ENCODE measurements at places on chromosomes 7 and 10.

DNA sequence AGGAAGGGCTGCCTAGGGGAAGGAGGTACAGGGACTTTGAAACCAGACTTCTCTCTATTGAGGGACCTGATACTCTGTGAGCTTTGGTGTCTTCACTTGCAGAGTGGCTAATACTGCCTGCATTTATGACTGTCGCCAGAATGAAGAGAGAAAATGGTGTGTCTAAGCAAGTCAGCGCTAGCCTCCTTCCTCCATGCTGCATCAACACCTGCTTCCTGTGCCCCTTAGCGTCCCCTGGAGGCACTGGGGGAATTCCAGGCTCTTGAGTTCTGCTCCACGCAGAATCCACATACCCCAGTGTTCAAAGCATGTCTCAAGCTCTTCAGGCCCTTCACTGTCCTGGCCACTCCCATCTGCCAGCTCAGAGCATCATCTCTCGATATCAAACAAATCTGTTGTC, 140.5 kb downstream of the PKD1L1 start:
- DNase-seq = no peak

DNA sequence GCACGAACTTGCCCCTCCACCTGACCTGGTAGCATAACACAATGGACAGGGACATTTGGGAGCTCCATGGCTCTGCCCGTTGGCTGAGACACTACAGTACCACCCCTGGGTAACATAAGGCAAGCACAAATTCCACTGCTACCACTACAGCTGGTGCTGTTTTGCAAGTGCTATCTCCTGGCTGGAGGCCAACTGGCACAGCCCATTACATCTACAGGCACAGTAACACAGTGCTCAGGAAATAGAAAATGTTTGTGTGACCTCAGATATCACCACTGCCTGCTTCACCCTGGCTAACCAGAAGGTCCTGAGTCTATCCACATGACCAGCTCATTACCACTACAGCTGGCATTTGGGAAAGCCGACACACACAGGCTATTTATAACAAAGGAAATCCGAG, 631.1 kb upstream of the MBL2 start:
- DNase-seq = no peak

DNA sequence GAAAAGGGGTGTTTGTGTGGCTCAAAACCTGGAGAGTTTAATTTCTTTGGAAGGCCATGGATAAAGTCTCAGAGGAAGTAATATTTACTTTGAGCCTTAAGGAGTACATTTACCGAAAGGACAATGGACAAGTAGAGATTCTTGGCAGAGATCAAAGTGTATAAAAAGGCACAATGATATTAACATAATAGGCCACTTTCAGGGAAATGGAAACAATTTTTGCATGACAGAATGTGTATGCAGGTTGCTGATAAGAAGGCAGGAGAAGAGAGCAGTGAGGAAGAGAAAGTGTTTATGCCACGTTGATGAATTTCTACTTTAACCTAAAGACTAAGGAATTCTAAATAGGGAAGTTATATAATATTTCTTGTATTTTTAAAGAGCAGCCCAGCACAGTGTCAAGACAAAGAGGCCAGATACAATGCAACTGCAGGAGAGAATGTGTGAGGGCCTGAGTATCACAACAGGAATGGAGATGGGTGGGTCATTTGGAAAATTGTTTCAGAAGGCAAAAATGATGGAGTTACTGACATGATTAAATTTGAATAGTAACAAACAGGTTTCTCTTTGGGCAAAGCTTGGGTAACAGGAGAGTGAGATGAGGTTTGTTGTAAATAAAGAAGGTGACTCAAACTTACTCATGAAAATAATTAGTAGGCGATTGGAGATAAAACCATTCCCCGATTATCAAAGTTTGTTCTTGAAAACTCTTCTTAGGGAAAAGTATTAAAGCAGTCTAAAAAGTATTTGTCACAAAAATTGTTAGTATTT, 84.1 kb downstream of the THSD7A start:
- no peak for DNase-seq

DNA sequence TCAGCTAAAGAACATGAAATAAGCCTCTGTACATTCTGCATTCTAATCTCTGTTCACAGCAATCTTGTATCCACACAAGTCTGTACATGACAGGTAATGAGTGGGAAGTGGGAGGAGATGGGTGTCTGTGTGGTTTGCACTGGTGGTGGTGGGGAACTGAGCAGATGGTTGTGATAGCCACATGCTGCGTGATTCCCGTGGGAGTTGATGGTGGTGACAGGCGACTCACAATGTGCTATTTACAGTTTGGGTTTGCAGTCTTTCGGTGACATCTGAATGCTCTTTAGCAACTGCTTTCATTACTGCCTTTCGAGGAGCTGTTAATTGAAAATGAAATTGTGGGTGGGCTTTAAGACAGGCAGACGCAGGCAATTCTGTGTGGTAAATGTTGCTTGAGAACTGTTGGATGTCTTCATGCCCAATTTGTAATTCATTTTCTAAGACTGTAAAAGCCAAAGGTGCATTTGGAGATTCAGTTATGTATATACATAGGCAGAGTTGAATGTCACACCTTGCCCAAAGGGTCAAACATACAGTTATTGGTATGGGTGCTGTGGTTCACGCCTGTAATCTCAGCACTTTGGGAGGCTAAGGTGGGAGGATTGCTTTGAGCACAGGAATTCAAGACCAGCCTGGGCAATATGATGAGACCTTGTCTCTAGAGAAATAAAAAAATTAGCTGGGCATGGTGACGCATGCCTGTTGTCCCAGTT, 308.2 kb downstream of the AUTS2 start:
- no peak for DNase-seq

DNA sequence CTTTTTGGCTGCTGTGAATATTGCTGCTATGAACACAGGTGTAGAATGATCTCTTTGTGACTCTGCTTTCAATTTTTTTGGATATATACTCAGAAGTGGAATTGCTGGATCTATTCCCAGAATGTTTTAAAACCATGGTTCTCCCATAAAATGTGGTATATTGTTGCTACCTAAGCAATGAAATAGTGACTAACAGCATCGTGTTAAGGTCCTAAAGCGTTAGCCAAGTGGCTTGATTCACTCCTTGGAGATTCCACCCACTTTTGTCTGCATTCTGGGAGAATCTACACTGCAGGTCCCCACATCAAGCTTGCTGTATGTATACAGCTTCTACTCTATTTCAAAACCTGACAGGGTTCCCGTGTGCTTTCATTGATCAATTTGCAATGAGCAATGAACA, 105.6 kb downstream of the CDK6 start:
- no peak for DNase-seq

DNA sequence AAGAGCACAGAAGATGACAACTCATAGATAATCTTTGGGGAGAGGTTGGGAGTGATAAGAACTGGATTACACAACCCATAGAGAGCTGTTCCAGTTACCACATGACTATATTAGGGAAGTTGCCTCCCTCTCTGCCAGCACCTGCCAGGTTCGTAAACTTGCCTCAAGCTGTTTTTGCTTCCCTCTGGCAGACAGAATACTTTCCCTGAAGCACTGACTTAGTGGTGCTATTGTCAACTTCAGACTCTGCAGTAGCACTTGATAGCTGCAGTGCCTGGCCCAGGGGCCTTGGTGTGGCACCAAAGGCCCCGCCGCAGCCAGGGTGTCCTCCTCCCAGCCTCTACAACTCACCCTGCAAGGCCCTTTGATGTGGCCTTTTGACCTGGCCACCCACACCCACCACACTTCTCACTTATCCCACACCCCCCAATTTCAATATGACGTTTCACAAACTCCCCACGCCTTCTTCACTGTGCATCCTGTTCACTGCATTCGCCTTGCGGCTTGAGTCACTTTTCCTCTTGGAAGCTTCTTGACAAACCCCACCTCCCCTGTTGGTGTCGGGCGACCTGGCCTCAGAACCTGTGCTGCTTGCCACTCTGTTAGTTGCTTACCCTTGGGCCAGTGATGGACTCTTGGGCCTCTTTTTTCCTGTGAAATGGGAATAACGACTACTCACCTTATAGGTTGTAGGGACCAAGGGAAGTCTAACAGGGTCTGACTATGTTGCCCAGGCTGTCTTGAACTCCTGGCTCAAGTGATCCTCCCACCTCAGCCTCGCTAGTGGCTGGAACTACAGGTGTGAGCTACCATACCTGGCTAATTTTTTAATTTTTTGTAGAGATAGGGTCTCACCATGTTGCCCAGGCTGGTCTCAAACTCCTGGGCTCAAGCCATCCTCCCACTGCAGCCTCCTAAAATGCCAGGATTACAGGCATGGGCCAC, 50.2 kb upstream of the PODXL start:
- peak; percentile 17 for DNase-seq

GRCh38 chr10:75395932-75396630, 5.5 kb downstream of the ZNF503 start:
- DNase-seq = no peak

DNA sequence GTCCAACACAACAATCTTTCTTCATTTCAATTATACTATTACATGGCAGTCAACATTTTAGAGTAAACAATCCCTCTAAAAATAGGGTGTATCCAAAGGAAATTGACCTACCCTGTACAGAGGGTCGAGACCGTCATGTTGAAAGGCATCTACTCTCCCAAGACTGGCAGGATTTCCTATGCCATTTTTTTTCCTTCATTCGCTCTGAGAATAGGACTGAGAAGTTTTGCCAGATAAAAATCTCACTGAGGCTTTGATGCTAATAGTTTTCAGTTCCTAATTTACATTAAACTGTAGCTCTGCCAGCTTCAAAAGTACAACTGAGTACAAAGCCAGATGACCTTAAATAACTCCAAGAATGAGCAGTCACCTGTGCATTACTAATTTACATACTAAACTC, 84.5 kb upstream of the SEMA3C start:
- DNase-seq = no peak

DNA sequence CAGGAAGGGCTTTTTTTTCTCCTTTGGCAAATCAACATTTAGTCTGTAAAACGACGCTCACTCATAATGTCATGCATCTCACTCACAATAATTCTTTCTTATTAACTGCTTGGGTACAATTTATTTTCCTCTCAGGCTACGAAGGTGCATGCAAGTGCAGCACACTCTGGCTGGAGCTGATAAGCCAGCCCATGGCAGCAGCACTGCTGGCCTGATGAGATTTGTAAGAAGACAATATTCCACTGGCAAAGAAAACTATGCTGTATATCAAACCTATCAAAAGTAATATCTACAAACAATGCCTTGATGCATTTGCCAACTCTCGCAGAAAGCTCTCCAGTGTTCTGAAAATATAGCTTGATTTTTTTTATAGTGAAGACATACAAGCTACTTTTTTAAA, 170.0 kb upstream of the PHF14 start:
- DNase-seq = no peak

DNA sequence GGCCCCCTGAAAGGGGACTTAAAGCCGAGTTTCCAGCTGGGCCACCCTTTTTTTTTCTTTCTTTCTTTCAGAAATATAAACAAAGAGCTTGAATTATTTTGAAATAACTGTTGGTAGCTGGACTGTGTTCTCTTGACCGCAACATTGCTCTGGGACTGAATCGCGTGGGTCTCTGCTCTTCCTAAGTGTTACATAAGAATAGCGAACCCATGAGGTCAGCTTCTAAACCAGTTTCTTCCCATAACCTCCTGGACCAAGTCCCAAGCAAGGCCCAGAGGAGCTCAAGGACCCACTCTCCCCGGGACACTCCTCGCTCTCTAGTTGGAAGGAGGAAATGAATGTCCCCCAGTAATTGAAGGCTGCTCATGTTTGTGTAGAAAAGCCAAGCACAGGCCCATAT, 91.1 kb downstream of the CXCL12 start:
- no peak for DNase-seq

DNA sequence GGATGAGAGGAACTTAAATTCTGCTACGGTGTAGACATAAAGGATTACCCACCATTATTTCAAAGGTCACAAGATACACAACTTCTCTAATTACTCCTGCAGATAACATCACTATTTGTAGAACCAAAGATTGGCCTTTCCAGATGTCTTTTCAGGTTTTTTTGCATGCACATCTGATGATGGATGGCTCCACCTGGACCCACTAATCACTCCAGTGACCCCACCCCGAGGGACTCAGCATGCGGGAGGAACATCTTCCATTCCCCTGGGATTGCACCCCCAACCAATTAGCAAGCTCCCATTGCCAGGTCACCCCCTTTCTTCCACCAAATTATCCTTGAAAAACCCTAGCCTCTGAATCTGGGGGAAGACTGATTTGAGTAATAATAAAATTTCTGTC, 608.9 kb downstream of the CNTNAP2 start:
- no peak for DNase-seq

- no peak for DNase-seq
These were observed 63.4 kb upstream of the ADO start for GRCh38 chr10:62740885-62741745.

- DNase-seq = no peak
These were observed 205.9 kb downstream of the MBL2 start for GRCh38 chr10:52566471-52567246.

DNA sequence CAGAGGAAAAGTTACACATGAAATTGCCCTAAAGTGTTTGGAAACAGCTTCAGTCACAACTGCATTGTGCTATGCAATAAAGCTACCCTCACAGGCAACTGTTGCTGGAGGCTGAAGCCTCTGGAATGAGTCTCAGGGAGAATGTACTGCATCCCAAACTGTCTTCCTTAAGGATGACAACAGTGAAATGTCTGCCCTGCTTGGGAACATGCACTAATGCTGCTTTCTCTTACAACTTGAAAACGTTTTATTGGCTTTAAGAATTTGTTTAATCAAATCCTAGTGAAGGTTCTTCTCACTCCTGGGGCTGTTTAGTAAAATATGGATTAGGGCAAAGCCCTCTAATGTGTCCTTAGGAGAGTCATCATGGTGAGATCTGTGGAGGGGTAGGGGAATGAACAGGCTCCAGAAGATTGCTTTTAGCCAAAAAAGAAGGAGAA, 215.4 kb downstream of the TWIST1 start:
- DNase-seq = no peak

DNA sequence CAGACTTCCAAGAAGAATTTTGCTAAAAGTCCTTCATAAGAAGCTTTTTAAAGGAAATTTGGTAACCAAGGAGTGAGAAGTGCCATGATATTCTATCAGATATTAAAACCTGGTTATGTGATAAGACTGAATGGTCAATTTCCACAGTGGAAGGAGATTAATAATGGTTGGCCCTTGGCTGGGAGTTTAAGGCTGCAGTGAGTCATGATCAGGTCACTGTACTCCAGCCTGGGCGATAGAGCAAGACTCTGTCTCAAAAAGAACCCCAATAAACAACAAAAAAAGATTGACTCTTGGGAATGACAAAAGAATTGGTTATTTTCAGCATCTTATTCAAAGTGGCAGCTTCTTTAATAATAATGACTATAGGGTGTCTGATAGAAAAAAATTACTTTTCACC, 37.2 kb downstream of the EXOC4 start:
- no peak for DNase-seq

All from SIG-M5 (cell line).